ENCODE measurements at places on chromosomes 1 and 21.
A peak's percentile ranks its signal among the peaks of the same experiment; 100 is the strongest.

GRCh38 chr1:170701962-170702361, 38.0 kb downstream of the PRRX1 start:
- DNase-seq: no peak

GRCh38 chr1:220786337-220787068, at the start of gene MTARC1:
Gene MTARC1 (plus strand): TSS chr1:220786913. CDS start chr1:220786945, 32 bp downstream.
- DNase-seq: peak; percentile 95

GRCh38 chr1:203342192-203342940, 8.6 kb downstream of the FMOD start:
- peak; percentile 28 for DNase-seq

DNA sequence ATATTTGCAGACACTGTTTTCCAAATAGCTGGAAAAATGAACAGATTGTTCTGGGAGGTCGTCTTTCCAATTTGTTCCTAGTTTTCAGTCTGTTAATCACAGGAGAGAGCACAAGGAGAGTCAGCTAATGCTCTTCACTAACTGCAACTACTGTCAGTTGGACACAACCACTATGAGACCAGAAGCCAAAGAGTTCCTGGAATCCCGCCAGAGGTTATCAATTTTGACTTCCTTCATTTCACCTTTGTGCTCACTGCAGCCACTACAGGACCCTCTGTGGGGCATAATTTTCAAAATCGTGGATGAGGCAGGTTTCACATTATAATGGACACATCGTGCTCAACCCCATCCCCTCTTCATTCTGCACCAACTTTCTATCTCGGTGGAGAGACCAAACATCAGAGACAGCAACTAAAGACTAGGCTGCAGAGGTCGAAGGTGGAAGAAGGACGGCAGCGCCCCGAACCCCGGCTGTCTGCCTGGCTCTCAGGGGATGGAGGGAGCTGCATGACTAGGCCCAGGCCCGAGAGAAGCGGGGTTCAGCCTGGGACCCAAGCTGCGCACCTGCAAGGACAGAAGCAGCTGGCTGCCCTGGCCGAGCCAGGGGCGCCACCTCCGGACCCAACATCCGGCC, 602 bp downstream of the KIAA0319L start:
- peak; percentile 29 for DNase-seq

- no peak for DNase-seq
Measured at GRCh38 chr1:13700521-13701270, 708 bp downstream of the PRDM2 start.

DNA sequence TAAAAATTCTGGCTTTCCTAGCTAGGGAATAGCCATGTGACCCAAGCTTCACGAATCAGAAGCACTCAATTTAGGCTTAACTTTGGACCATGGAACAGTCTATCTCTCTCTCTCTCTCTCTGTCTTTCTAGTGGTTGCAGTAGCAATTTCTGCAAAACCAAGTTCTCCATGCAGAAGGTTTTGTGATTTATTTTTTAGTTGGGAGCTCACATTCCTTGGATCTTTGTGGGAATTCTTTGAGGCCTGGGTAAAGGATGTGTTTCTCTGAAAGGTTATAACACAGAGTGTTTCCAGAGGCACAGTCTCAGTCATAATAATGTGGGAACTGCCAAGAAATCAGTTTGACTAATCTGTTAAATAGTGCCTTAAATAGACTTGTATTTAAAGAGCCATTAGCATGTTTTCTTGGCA, 112.3 kb upstream of the COL11A1 start:
- no peak for DNase-seq

- no peak for DNase-seq
Measured at GRCh38 chr1:221567859-221568507, 173.9 kb downstream of the DUSP10 start.

GRCh38 chr21:41933313-41934079, 20.3 kb downstream of the C2CD2 start:
- DNase-seq: no peak

- no peak for DNase-seq
Measured at GRCh38 chr1:149997585-149998262, 12.8 kb downstream of the OTUD7B start.

- DNase-seq: no peak
Measured at GRCh38 chr1:25658791-25659431, 42.3 kb downstream of the MAN1C1 start.

- no peak for DNase-seq
Measured at GRCh38 chr1:26281091-26281958, 1.4 kb downstream of the SH3BGRL3 start.

- no peak for DNase-seq
Measured at GRCh38 chr1:247316590-247317197, 15.0 kb downstream of the ZNF496 start.

DNA sequence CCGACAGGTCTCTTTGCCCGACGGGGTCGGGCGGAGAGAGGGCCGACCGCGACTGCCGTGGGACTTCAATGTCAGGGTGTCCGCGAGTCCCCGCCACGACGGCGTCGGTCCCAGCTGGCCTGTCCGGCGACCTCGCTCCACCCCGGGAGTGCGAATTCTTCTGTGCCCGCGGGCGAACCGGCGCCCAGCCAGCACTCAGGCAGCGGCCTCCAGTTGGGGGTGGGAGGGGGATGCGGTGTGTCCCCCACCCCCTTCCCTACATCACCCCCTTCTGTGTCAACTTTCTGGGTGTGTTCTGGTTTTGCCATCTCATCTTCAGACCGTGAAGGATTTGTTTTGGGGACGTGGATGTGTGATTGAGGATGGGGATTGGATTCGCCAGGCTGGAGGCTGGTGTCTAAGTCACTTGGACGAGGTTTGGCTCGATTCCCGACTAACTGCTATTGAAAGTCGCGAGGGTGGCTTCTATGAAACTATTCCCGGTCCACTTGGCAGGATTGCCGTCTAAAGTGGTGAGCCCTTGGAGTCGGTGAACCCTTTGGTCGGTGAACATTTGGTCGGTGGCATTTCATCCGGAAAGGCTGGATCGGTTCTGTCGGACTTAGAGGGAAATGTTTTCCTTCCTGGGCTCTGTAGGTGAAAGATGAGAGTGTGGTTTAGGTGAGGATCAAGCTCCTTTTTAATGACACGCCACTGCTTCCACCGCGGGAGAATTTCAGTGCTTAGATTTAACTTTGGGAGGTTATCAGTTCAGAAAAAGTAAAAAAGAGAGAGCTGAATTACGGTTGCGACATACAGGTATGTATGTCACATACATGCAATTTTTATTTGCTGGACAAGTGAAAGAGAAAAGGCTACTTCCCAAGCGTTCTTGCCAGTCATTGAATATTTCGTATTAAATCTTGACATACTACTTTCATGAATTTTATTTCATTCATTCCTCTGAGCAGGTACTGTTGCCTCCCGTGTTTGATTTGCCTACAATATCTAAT, 771 bp downstream of the ABCD3 start:
- no peak for DNase-seq

DNA sequence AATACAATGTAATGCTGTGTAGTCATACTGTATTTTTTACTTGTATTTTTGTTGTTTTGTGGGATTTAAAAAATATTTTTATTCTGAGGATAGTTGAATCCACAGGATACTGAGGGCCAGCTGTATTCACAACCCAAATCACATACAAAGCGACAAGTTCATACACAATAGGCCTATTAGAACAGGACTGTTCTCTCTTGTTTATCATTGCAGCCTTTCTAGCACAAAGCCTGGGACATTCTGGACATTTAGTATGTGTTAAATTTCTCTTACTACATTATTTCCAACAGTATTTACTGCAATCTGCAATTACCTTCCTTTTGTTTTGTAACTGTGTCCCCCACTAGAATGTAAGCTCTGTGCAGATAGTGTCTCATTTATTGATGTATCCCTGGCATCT, 65.4 kb downstream of the SLC35A3 start:
- DNase-seq: no peak

Data from NCI-H1092 (cell line).